ENCODE measurements at places on chromosomes 7 and 10.
A peak's percentile ranks its signal among the peaks of the same experiment; 100 is the strongest.

DNA sequence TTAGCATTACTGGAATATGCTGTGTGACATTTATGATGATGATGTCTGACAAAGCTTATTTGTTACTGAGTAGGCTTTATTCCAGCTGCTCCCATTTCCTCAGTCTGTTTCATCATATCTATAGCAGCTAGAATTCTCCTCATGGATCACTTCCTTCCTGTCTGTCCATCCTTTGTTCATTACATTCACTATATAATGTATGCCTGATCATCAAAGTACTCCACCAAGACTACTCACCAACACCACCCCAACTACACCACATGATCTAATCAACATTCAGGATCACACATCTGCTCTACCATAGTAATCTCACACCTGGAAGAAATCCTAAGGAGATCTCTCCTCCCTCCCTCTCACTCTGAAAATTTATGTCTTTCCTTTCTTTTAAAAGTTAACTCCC is 61.3 kb downstream of the APBB1IP start:
- no peak for DNase-seq

- no peak for DNase-seq
Observed at GRCh38 chr10:69815104-69815503, 13.4 kb downstream of the COL13A1 start.

DNA sequence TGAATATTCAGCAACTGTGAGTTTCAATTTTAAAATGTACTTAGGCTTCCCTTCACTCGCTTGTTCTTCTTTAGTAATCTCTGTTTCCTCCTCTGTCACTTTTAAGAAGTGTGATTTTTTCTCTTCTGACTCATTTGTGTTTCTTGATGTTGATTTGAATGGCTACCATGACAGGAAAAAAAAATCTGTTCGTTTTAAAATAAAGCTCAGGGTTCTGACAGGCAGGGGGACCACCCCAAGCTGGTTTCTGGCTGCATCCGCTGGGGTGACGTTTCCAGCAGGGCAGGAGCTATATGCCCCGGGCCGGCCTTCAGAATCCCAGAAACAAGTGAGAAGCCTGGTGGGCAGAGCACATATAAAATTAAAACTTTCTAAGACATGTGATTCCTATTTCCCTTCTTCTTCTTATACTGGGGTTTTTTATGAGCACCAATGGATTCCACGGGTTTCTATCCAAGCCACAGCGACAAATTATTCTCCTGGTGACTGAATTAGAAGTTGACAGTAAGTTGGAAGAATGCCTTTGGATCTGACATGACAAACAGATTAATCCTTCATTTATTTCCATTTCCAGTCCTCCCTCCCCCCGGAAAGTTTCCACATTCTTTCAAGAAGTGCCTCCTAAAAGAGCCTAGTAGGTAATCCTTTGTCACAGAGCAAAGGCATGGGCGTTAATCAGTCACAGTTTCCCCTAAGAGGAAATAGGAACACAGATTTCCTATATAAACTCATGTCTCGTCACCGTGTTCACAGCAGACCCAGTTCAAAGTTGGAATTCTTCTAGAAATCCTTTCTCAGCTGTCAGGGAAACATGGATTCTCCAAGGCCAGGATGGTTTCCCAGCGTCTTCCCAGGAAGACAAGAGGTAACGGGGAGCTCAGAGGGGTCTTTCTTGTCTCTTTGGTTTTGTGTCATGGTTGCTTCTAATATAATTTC is 79.9 kb downstream of the PTPRE start:
- DNase-seq: no peak

DNA sequence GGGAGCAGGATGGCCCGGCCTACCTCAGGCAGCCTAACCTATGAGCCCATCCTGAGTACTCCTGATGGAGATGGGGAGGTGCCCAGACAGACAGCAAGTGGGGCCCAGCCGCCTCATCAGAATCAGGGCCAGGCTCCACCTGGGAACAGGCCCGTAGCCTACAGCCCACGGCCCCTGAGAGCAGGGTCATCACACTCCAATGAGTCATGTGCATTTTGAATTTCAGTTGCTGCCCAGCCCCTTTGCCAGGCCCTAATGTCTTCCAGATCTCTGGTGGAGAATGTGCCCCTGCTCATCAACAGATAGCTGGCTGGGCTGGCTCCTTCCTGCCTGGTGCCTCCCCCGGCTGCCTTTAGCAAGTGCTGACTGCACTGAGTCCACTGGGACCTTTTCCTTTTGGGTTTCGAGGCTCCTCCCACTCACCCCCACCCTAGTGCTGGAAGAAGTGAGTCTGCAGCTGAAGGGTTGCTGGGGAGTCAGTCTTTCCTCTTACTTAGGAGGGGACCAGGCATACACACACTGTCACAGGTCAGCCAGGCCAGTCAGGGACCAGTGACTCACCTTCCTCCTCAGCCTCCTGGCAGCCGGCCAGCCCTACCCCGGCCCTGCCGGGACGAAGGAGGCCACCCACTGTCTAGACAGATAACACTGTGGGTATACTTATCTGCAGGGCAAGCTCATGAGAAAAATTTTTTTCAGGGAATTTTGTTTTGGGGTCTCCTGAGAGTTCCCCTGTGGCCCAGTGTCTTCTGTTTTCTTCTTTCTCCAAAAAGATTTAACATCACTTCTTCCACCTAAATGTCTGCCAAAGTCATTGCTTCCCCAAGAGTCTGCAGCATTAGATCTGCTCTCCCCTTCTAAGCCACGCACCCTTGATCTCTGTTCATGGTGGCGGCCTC is 9.1 kb upstream of the ASIC3 start:
- DNase-seq: peak; percentile 91

DNA sequence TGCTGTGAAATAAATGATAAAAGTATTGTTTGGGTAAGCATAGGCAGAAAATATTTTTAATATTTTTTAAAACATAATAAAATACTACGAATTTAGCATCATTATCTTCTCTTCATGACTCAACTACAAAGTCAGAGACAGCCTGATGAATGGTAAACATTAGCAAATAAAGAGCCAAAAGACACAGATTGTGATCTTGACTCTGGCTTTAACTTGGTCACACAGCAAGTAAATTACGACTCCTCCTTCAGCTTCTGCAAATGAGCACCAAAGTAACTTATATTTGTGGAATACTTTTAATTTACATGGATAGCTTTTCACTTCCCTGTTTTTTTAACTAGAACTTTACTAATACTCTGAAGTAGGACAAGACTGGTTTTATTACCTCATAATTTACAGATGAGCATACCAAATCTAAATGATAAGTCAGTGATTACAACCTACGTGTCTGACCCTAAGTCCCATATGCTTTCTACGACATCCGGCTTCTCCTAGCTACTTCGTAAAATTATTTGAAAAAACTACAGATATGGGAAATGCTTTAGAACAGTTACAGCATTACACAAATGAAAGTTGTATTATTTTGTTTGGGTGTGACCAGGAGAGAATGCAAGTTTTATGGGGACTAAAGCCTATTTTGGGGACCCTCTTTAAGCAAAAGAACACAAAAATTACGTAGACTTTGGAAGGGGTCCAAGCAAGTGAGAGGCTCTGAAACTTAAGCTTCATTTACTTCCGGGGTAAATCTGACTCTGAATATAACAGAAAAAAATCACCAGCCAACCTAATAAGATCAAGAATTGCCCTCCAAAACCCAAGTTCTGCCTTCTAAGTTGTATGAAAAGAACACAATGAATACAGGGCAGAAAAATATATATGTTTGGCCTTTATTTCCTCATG is 133.8 kb downstream of the CPEB3 start:
- no peak for DNase-seq

GRCh38 chr10:6995341-6995740 is 415.3 kb upstream of the PRKCQ start:
- no peak for DNase-seq

GRCh38 chr7:143363016-143363937 is 764 bp upstream of the FAM131B start:
- no peak for DNase-seq

GRCh38 chr7:102153599-102153946 is 133.1 kb upstream of the SH2B2 start:
- DNase-seq: no peak

DNA sequence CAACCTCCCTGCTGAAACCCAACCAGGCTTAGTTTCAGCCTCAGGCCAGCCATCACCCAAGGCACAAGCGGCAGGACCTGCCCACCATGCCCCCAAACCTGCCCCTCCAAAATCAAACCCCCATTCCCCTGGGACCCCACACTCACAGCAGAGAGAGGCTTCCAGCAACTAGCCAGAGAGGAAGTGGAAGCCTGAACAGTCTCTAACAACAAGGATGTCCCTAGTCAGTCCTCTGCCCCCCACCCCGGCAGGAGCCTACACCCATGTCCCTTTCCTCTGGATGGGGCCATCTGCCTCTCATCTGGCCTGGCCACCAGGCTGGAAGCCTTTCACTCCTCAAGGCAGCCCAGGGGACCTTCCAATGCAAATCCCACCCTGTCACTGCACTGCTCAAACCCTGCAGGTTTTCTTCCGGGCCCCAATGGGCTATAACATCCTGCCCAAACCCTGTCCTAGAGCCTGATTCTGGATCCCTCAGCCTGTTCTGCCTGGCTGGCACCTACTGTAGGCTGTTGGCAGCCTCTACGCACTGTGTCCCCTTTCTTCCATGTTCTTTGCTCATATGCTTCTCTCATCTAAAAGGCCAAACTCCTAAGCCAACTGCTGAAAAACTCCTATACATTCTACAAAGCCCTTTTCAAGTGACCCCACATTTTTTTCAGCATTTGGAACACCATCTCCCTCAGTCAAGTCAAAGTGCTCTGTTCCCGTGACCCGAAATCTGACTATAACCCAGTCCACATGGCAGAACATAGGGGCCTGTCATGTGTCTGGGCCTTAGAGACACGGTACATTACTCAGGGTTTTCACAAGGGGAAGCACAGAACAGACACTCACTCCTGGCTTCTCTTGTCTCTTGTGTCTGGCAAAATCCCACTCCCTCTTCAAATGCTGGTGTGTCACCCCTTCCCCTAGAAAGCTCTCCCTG is 253.3 kb downstream of the TNS3 start:
- no peak for DNase-seq

- DNase-seq: no peak
Observed at GRCh38 chr7:27420702-27421101, 178.1 kb downstream of the EVX1 start.

- peak; percentile 98 for DNase-seq
Observed at GRCh38 chr7:923108-924041, 31.1 kb downstream of the ADAP1 start.

DNA sequence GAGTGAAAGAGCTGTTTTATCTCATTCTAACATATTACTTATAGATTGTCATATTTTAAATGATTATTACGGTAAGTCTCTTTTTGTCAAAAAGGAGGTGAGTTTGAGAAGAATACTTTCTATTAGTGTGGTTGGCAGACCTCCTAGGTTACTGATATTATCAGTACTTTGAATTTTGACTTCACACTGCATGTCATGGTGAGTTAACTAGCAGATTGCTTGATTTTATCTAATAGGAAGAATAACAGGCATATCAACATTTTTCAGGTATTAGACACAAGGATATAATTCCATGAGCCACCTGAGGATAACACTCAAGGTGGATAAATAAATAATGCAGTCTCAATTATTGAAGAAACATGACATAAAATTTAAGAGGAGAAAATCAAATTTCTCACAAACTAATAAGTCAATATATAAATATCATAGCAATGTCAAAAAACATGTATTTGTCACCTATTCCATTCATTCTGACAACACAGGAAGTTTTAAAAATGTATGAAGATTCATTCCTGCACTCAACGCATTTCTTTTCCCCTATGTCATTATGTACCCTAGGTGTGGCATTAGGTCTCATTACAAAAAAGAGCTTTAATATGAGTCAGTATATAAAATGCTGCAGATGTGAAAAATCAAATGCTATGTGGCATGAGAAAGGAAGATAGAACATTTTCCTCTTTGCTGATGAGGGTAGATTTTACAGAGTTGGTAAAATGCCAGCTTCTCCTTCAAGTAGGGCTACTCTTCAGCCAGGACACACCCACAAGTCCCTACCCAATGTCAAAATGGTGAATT is 1621.6 kb downstream of the REEP3 start:
- DNase-seq: no peak

DNA sequence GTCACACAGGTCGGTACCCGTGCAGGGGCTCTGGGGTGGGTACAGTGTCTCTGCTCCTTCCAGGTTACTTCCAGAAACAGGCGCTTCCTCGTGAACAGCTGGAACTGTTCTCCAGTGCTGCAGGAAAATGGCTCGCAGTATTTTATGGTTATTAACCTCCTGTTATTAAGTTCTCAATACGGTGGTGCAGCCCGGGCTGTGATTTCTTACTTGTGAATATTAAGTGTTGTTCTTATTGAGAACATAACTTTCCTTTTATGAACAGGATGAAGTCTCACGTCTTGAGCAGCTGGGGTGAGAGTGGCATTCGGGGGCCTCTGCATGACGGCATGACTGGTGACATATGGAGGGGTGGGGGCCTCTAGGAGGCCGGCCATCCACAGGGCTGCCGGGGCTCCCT is 430.8 kb downstream of the GLRX3 start:
- no peak for DNase-seq

DNA sequence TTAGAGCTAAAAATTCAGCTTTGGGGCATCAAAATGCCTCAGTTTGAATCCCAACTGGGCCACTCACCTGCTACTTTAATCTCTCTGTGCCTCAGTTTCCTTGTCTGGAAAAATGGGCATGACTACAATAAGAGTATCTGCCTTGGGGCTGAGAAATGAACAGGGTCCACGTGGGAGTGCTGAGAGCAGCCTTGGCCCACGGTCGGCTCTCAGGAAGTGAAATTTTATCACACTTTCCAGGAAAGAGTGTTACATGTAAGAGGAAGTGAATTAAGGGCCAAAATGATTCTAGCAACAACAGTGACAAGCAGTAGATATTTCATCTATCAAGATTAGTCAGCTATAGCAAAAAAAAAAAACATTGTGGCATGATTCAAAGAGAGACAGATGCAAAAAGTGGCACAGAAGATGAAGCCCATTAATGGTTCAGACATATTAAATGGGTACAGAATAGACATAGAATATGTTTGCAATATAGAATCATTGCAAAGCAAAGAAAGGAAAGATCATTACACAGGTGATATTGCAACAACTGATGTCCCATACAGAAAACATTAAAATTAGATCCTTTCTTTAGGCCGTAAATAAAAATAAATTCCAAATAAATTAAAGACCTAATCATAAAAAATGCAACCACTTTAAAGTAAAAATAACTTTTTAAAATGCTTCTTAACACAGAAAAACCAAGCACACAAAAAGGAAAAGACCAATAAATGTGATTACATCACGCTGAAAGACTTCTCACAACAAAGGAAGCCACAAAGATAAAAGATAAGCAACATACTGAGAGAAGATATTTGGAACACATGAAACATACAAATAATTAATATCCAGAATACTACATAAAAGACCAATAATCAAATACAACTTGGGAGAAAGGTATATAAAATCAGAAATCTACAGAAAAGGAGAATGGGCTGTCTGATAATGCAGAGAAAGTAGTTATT is 4.3 kb downstream of the TMEM273 start:
- DNase-seq: peak; percentile 66

DNA sequence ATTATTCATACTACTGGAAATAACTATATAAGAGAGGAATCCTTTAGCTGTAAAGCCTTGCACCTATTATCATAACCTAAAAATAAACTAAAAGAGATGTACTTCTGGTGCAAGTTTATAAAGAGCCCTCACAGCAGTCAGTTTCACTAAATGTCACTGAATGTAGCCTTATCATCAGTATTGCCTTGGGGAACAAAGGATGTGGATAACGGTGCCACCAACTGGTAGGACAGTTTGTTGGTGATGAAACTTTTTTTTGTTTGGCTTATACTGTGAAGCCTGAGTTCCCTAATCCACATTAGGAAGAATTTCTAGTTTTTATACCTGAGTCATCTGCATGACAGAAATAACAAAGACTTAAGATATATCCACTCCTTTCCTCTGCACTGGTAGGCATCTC is 117.9 kb upstream of the COL1A2 start:
- no peak for DNase-seq
